Right kidney (tissue), 9 donors: ENCODE measurements at places on chromosomes 2 and 18.

DNA sequence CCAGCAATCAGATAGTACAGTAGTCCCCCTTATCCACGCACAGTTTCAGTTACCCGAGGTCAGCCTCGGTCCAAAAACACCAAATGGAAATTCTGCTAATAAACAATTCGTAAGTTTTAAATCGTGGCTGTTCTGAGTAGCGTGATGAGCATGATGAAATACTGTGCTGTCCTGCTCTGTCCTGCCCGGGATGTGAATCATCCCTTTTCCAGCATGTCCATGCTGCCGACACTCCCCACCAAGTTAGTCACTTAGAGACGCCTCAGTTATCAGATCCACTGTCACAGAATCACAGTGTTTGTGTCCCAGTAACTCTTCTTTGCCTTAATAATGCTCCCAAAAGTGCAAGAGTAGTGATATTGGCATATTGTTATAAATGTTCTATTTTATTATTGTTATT, 62.1 kb downstream of the MEX3C start:
- DNase-seq, result no peak

GRCh38 chr2:173264603-173265366, 89.9 kb upstream of the CDCA7 start:
- DNase-seq, result no peak

DNA sequence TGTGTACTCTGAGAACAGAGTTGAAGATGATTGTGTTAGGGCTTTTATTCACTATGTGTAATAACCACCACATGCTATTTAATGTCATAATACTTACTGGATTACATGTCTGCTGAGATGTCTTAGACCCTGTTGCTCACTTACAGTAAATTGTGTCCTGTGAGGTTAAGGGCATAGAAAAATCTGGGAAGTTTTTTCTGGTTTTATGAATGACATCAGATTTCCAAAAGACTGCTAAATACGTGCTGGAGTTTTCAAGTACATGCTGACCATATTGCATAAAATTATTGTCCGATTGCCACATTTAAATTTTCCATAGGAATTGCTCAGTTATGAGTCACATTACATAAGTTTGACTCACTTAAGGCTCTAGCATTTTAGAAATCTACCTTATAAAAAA, 96.7 kb upstream of the COL5A2 start:
- DNase-seq, result no peak

DNA sequence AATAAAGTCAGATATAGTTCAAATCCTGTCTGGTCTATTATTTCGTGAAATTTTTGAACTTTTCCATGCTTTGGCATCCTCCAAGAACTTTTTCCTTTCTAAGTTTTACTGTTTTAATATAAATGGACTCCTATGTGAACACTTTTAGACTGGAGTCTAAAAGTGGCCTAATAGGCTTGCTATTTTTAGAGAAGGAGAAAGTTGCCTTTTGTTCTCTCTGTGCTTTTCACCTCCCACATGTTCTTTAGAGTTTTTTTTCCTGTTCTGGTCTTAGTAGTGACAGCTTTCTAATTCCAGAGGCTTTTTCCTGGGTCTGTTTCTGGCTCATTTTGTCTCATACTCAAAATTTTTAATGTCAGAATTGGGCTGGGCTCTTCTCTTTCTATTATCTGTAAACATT, 72.2 kb downstream of the ADAM23 start:
- no peak for DNase-seq

DNA sequence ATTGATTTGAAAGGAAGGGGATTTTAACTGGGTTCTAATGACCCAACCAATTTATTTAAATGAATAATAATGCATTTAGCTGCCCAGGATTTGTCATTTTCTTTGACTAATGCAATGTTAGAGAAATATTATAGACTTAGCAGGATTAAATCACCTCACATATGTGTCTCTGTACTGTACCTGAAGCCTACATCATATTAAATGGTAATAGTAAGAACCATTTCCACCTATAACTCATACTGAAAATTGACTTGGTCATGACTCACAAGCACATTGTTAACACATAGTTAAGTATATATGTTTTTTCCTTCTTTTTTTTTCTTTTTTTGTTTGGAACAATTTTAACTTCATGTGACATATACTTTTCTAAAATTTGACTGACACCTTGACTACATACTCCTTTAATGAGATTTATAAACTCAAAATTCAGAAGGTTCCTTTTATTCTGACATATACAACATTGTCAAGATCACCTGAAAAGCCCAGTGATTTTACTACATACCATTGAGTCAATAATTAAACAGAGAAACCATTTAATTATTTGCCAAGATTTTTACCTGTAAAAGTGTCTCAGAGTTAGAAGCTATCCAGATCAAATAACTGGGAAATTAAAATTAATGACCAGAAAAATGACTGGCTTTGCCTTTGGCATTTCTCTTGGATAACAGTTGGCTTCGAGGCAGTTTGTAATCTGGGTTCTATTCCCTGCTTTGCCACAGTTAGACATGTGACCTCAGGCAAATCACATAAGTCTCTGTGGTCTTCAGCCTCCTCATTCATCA, 58.8 kb upstream of the CDC42EP3 start:
- DNase-seq, result no peak

DNA sequence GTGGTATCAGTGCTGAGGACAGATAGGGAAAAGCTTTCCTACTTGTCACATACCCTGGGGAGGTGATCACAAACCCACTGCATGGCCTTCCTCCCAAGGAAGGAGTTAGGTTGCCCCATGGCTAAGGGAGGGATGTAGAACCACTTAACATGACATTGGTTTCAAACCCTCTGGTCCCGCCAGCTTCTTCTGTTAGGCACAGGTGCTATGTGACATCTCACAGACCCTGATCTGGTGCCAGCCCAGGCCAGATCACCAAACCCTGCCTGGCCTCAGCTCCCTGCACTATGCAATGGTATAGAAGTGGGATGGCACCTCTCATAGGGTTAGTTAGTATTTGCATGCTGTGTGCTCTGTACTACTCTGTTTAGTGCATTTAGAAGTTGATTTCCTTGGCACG, 58.0 kb downstream of the TCF7L1 start:
- no peak for DNase-seq

DNA sequence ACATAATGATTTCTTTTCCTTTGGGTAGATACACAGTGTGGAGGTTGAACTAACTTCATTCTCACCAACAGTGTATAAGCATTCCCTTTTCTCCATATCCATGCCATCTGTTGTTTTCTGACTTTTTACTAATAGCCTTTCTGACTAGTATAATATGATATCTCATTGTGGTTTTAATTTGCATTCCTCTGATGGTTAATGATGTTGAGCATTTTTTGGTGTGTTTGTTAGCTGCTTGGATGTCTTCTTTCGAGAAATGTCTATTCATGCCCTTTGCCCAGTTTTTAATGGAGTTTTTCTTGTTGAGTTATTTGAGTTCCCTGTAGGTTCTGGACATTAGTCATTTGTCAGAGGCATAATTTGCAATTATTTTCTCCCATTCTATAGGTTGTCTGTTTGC, 59.8 kb downstream of the MARCHF4 start:
- DNase-seq, result no peak

- no peak for DNase-seq
Measured at GRCh38 chr18:55336438-55337100, 251.4 kb downstream of the TCF4 start.

GRCh38 chr2:54757500-54757899, 34.0 kb downstream of the EML6 start:
- DNase-seq, result no peak

DNA sequence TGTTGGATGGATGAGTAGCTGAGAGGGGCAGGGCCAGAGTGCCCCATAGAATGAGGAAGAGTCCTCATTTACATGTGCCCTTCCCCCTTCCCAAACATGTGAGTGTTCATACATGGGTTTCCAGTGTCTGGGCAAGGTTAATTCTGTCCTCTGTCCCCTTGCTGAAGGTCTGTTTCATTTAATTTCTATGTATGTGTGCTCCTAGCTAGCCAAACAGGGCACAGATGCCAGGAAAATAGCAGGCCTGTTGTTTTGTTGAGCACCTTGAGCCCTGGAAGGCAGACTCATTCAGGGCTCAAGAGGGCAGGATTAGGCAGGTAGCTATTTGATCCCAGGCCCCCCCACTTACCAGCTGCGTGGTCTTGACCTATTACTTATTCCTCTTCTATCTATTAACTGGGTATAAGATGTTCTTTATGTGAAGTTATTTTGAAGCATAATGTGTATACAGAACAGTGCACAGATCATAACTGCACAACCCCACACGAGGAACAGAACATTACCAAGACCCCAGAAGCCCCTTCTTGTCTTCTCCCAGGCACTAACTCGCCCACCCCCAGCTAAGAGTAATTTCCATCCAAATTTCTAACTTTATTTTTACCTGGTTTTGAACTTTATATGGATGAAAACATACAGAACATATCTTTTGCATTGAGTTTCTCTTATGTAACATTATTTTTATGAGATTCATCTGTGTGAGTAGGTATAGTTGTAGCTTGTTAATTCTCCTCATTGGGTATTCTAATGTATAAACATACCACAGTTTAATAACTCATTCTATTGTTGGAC, 164.3 kb downstream of the RPIA start:
- no peak for DNase-seq

- DNase-seq, result no peak
Measured at GRCh38 chr2:218095853-218096252, 26.8 kb downstream of the RUFY4 start.

GRCh38 chr2:235495373-235496238, 1.8 kb downstream of the AGAP1 start:
- no peak for DNase-seq

DNA sequence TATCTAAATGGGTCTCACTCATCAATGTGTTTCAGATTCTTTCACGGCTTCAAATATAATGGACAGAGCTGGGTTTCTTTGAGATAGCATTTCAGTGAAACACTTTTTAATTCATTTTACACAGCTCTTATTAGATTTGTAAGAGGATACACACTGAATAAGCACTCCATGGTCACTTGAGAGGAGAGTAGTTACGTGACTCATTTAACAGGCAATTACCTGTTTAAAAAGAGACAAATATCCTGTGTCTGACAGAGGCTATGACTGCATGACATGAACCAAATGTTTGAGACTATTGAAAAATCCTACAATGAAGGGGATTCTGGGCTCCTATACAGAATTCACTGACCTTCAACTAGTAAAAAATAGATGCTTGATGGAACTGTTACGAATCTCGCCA, 786.9 kb downstream of the EPHA4 start:
- DNase-seq, result no peak

GRCh38 chr2:75135776-75136400, 63.4 kb downstream of the TACR1 start:
- no peak for DNase-seq

DNA sequence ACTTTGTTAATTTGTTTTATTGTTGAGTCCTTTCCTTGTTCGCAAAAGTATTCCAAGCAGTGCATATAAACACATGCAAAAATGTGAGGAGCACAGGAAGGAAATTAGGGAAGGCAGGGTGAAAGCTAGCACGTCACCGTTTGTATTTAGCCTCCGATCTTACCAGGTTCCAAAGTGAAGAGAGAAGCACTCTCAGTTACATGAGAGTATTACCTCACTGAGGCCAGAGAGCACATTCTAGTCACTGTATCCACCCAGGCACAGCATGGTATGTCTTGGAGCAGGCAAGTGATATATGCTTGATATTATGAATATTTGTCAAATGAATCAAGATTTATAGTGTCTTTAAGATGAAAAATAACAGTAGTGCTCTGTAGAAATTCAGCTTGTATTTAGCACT, 6.5 kb upstream of the TMEM182 start:
- no peak for DNase-seq

DNA sequence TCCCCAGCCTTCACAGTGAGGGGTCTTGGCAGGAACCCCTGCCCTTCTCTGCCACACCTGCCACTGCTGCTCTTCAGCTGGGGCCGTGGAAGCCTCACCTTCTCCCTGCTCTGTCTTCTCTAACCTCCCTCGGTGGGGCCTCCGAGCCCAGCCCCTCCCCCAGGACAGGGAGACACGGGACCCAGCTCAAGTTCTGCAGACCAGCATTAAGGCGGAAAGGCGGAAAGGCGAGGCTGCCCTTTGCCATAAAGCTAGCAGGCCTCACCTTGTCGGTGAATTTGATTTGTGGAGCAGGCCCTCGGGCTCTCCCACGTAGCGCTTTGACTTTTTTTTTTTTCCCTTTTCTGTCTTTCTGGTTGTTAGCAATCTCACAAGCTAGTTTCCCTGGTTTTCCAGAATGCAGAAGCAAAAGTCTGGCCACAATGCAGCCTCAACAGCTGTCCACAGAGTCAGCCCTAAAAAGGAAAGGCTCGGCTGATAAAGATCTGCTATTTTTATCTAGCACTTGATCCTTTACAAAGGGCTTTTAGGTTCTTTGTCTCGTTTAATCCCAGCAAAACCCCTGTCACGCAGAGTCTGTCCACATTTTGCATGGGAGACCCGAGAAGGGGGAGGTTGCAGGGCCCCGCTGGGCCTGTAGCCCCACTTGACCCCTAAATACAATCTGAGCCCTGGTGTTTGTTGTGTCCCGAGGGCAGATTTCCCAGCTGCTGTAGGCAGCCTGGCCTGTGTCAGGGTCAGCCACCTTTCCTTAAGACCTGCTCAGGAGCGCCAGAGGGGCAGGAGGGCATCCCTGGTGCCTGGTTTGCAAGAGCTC, 6.0 kb downstream of the ITM2C start:
- no peak for DNase-seq

DNA sequence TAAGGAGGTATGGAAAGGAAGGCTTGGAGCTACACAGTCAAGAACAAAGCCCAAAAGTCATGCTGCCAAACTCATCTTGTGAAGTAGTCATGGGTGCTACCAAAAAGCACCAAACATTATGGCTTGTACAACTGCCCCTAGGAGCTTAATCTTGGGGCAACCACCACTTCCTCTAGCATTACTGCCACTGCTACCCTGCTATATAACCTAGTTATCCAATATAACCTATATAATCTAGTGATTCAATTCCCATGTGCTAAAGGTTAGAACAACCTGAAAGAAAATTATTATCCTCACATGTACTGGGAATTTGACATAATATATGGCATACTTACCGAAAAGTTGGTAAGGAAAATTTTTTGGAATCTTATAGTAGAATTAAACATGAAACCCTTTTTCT, 102.6 kb upstream of the RBBP8 start:
- no peak for DNase-seq

- no peak for DNase-seq
Measured at GRCh38 chr2:21664083-21664482, 540.3 kb downstream of the TDRD15 start.

- no peak for DNase-seq
Measured at GRCh38 chr18:28657961-28658360, 481.0 kb upstream of the CDH2 start.

DNA sequence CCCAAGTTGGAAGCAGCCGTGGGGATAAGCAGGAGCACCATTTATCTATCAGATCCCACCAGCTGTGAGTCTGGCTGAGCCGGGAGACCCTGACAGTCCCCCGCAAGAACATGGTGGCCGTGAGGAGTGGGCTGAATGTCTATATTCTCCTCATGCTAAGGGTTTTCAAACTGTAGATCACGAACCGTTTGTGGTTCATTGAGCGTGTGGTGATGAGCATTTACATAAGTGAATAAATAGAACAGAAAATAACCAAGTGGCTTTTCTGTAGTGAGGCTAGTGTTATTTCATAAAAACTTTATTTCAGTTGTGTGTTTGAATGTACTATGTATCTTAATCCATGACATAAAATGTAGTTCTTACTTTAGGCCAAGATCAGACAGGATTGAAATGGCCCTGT, 190.2 kb upstream of the APCDD1 start:
- DNase-seq, result no peak

GRCh38 chr18:10783941-10784340, 258.1 kb downstream of the NAPG start:
- DNase-seq, result no peak
